Activated CD4-positive, alpha-beta memory T cell treated with anti-CD3 and anti-CD28 coated beads, Interleukin-2, amount 10 ng/mL, durations not matched to agents 7 days and 5 days (primary cell): ENCODE measurements at places on chromosomes 1 and 21. TPM values are rescaled to one million over a fixed set of nuclear protein-coding genes. Genes with fewer than 3 reads are reported as not detected.

The IVL gene
- total RNA-seq, result not detected

GRCh38 chr1:27296773-27297291 is 25.1 kb upstream of the TMEM222 start:
- H3K36me3 ChIP-seq, result peaks cover 24% of the 10 kb centered on the region
- H3K4me3 ChIP-seq, result no peak overlapping the region
- peaks cover 4% of the 10 kb centered on the region for H3K4me1 ChIP-seq
- H3K27ac ChIP-seq, result no peak overlapping the region
- no peaks in the 10 kb centered on the region for H3K27me3 ChIP-seq

The ALX3 gene
- not detected for total RNA-seq

The CTTNBP2NL gene
- total RNA-seq, result 3.6 TPM

The MASP2 gene
- not detected for total RNA-seq

DNA sequence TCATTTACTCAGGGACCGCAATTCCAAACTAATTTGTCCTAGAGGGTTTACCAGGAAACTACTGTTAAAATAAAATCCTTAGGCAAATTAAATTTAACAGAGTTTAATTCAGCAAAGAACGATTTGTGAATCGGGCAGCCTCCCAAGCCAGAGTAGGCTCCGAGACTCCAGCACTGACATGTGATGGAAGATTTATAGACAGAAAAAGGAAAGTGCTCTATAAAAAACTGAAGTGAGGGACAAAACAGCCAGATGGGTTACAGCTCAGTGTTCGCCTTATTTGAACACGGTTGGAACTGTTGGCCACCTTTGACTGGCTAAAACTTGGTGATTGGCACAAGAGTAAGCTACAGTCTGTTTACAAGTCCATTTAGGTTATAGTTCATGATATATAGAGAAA is 35.2 kb upstream of the RCSD1 start:
- no peak for DNase-seq
- no peak overlapping the region for H3K4me3 ChIP-seq
- H3K27me3 ChIP-seq, result no peaks in the 10 kb centered on the region
- H3K27ac ChIP-seq, result no peak overlapping the region
- no peaks in the 10 kb centered on the region for H3K36me3 ChIP-seq
- H3K4me1 ChIP-seq, result peaks cover 12% of the 10 kb centered on the region

GRCh38 chr1:189500778-189501177 is 976.9 kb downstream of the BRINP3 start:
- no peak overlapping the region for H3K27ac ChIP-seq
- DNase-seq, result no peak
- no peaks in the 10 kb centered on the region for H3K36me3 ChIP-seq
- no peaks in the 10 kb centered on the region for H3K4me1 ChIP-seq
- no peaks in the 10 kb centered on the region for H3K27me3 ChIP-seq

- H3K27me3 ChIP-seq, result peaks cover 8% of the 10 kb centered on the region
- no peak overlapping the region for H3K27ac ChIP-seq
- H3K36me3 ChIP-seq, result no peaks in the 10 kb centered on the region
- DNase-seq, result no peak
- H3K4me3 ChIP-seq, result no peak overlapping the region
These were observed 97.8 kb upstream of the LPGAT1 start for GRCh38 chr1:211928290-211928801.

The ARHGAP29 gene
- not detected for total RNA-seq

DNA sequence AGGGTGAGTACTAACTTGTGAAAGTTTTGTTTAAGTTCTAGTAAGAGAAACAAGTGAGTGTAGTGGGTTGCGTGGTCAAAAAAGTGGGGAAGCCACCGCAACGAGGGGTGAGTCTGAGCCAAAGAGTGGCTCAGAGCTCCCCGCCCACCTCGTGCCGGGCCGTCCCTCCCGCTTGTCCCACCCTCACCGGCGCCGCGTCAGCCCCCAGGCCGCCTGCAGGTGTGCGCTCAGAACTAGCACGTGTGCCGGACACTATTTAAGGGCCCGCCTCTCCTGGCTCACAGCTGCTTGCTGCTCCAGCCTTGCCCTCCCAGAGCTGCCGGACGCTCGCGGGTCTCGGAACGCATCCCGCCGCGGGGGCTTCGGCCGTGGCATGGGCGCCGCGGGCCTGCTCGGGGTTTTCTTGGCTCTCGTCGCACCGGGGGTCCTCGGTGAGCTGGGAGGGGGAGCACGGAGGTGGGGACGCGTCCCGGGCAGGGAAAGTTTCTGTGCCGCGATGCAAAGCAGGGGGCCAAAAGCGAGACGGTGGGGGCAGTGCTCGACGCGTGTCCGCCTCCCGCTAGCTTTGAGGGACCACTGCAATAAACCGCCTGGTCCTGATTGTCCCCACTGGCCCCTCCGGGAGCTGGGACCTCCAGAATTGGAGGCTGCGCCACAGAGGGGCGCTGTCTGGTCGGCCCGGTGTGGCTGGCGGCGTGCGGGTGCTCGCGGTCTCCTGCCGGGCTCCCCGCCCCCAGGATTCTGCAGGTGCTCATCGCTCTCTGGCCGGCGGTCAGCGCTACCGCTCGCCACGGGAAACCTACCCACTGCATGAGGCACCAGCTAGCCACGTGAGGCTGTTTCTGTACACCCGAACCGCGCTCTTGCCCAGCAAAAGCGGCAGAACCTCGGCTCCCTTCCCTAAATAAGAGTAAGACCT is at the start of gene CR2:
Gene CR2, plus strand, starts transcription at position 283 of the 919 bp plus-strand sequence. Its CDS starts 91 bp downstream, at position 374.
- peak; percentile 22 for DNase-seq
- no peaks in the 10 kb centered on the region for H3K36me3 ChIP-seq
- peak within 1 kb of the TSS; percentile 9 for H3K4me3 ChIP-seq
- peaks cover 10% of the 10 kb centered on the region for H3K4me1 ChIP-seq
- peaks cover 38% of the 10 kb centered on the region for H3K27me3 ChIP-seq

The C1orf53 gene
- total RNA-seq, result not detected

DNA sequence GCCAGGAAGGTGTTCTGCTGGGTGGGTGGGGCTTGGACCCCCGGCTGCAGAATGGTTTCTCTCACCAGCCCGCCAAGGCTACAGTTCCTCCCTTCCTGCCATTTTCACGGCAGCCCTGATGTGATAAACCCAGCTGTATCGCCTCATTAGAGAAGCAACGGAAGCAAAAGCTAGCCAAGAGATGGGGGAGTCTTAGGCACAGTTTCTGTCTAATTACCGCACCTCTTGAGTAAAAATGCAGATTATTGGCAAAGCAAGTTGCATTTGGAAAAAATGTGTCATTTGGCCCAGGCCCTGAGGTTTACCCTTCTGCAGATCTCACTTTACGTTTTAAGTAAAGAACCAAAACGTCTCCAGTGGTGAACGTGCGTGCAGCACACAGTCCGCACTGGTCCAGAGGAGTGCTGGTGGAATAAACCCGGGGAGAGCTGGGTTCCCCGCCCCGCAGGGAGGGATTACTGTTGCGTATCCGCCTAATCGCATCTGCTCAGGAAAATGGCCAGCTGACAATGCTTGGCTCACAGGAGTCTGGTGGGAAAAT is 109.9 kb downstream of the GALNT2 start:
- peaks cover 2% of the 10 kb centered on the region for H3K4me1 ChIP-seq
- no peak overlapping the region for H3K27ac ChIP-seq
- peaks cover 12% of the 10 kb centered on the region for H3K36me3 ChIP-seq

GRCh38 chr1:172531412-172532182 is 1.4 kb upstream of the SUCO start:
- no peak for DNase-seq
- H3K4me1 ChIP-seq, result peaks cover 41% of the 10 kb centered on the region
- H3K27ac ChIP-seq, result peak overlapping the region; percentile 98
- H3K27me3 ChIP-seq, result peaks cover 8% of the 10 kb centered on the region
- peaks cover 4% of the 10 kb centered on the region for H3K36me3 ChIP-seq
- peak overlapping the region; percentile 97 for H3K4me3 ChIP-seq

GRCh38 chr21:15410853-15411252 is 318.9 kb upstream of the USP25 start:
- DNase-seq, result no peak
- H3K27ac ChIP-seq, result no peak overlapping the region
- peaks cover 1% of the 10 kb centered on the region for H3K4me1 ChIP-seq
- no peaks in the 10 kb centered on the region for H3K27me3 ChIP-seq
- no peak overlapping the region for H3K4me3 ChIP-seq
- H3K36me3 ChIP-seq, result no peaks in the 10 kb centered on the region

The PROX1 gene
- not detected for total RNA-seq

The NUAK2 gene
- 13.0 TPM for total RNA-seq

- no peak for DNase-seq
- H3K4me3 ChIP-seq, result no peak overlapping the region
- no peak overlapping the region for H3K27ac ChIP-seq
These were observed 151.8 kb upstream of the ST6GALNAC5 start for GRCh38 chr1:76715474-76715873.

The LCE1D gene
- total RNA-seq, result not detected

DNA sequence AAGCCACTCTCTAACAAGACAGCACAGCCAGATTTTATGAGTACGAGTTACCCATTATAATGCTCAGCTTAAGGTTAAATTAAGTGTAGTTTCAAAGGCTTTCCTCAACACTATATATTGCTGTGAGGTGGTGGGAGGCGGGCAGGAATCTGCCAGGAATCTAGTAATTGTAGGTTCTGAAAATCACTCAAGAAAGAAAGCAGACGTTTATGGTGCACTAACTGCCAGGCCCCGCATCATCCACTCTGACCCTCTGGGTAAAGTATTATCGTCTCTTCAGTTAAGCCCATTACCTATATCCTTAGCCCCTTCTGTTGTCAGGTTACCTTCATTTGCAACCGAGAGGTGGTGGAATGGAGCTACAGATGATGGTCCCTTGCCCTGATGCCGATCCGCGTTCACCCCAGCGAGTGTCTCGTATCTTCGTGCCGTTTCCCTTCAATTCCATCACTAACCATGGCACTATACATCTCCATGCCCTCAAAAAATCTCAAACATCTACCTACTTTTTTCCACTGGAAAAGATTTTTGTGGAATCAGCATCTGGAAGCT is 12.4 kb downstream of the HMGN1 start:
- H3K4me3 ChIP-seq, result no peak overlapping the region
- peaks cover 6% of the 10 kb centered on the region for H3K36me3 ChIP-seq
- no peak overlapping the region for H3K27ac ChIP-seq
- DNase-seq, result no peak
- H3K4me1 ChIP-seq, result no peaks in the 10 kb centered on the region
- H3K27me3 ChIP-seq, result no peaks in the 10 kb centered on the region

DNA sequence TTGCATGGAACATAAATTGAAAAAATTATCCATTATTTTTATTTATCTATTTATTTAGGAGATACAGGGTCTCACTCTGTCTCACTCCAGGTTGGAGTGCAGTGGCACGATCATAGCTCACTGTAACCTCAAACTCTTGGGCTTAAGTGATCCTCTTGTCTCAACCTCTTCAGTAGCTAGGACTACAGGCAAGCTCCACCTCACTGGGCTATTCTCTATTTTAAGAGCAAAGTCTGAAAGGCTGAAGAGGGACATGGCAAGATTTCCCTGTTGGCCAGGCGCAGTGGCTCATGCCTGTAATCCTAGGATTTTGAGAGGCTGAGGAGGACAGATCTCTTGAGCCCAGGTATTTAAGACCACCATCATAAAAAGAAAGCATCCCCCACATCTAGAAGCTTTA is 14.0 kb upstream of the RC3H1 start:
- no peak for DNase-seq
- no peaks in the 10 kb centered on the region for H3K36me3 ChIP-seq
- H3K27me3 ChIP-seq, result peaks cover 11% of the 10 kb centered on the region
- no peak overlapping the region for H3K27ac ChIP-seq
- no peaks in the 10 kb centered on the region for H3K4me1 ChIP-seq

DNA sequence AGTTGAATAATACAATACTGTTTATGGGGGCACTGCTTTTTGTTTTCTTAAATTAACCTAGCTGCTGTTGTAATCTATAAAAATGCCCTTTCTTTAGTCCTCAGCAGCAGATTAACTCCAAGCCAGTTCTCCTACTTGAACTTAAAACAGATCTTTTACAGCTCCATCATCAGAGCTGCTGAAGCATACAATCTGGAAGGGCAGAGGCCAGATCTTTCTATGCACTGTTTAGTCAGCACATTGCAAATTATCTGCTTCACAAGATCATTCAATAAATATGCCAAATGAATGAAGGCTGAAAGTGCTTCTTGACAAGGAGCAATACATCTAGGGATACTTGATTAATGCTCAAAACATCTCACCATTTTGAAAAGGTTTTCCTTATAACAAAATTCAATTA is 115.8 kb downstream of the PLPPR5 start:
- H3K4me3 ChIP-seq, result no peak overlapping the region
- H3K4me1 ChIP-seq, result no peaks in the 10 kb centered on the region
- H3K27ac ChIP-seq, result no peak overlapping the region

The GNAT2 gene
- total RNA-seq, result not detected

DNA sequence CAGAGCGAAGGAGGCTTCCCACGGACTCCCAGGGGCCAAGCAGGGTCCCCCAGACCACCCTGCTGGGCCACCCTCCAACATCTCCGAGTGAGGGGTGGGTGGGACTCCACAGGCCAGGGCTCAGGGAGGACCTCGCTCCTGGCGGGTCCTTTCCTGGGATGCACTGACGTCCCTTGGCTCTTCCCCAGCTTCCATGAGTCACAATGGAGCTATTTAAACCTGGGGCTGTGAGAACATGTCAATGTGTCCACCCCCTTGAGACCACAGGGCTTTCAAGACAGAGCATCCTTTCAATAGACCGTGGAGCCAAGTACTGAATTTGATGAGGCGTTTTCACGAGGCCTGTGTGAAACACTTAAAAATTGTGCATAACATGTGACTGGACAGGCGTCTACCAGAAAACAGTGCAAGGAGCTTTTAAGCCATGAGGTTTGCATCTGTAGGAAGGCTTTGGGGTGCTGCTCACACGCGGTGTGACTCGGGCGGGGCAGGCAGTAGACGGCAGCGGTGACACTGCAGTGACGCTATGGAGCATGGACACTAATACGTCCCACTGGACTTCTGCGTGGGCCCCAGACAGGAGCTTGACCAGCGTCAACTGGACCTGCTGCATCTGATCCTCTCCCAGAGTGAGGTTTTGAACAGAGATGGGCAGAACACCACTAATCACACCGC is 24.1 kb upstream of the NPHP4 start:
- DNase-seq, result no peak
- no peak overlapping the region for H3K4me3 ChIP-seq
- H3K4me1 ChIP-seq, result peaks cover 9% of the 10 kb centered on the region
- H3K27ac ChIP-seq, result no peak overlapping the region
- H3K27me3 ChIP-seq, result no peaks in the 10 kb centered on the region

- peaks cover 4% of the 10 kb centered on the region for H3K27me3 ChIP-seq
- no peaks in the 10 kb centered on the region for H3K36me3 ChIP-seq
- no peak overlapping the region for H3K4me3 ChIP-seq
- no peak overlapping the region for H3K27ac ChIP-seq
- DNase-seq, result no peak
These were observed 16.1 kb downstream of the ADORA1 start for GRCh38 chr1:203143641-203144040.

The RNU1-3 gene
- total RNA-seq, result 1,691 TPM

GRCh38 chr1:205456383-205456867 is 580 bp upstream of the BLACAT1 start:
- peaks cover 11% of the 10 kb centered on the region for H3K4me1 ChIP-seq
- H3K27ac ChIP-seq, result no peak overlapping the region
- peaks cover 73% of the 10 kb centered on the region for H3K27me3 ChIP-seq
- no peak overlapping the region for H3K4me3 ChIP-seq
- no peak for DNase-seq

The FMOD gene
- 0.23 TPM for total RNA-seq

DNA sequence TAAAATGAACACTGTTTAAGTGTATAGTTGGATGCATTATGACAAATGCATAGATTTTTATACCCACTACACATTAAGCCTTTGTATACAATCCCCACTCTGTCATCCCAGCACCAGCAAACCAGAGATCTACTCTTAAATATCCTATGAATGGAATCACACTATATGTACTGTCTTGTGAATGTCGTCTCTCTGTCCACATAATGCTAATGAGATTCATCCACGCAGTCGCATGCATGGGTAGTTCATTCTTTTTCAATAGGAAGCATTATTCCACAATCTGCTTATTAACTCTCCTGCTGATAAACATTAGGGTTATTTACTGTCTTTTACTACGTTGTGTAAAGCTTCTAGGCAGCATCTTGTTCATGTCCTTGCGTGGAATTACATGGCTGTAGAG is 892.3 kb downstream of the LTN1 start:
- no peaks in the 10 kb centered on the region for H3K36me3 ChIP-seq
- no peak overlapping the region for H3K4me3 ChIP-seq
- H3K27ac ChIP-seq, result no peak overlapping the region
- no peaks in the 10 kb centered on the region for H3K4me1 ChIP-seq
- no peaks in the 10 kb centered on the region for H3K27me3 ChIP-seq
